ENCODE measurements at places on chromosomes 2 and 18.

- no peak for DNase-seq
Observed at GRCh38 chr18:8450013-8450412, 159.2 kb upstream of the RAB12 start.

DNA sequence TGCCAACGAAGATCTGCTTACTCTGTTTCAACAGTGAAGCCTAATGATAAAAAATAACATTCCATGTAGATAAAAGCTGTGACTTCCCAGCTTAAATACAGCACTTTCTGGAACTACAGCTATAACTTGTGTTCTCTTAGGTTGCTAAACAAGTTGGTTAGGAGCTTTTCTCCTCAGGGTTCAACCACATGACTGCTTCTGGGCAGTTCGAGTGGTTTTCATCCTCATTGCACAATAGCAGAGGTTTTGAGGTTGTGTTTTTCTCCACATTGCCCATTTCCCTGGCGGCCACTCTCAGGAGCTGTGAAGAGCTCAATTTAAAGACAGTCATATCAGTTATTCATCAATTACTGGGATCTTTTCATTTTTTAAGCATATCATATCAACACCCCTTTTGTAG lies 102.2 kb upstream of the CYP1B1 start:
- no peak for DNase-seq

DNA sequence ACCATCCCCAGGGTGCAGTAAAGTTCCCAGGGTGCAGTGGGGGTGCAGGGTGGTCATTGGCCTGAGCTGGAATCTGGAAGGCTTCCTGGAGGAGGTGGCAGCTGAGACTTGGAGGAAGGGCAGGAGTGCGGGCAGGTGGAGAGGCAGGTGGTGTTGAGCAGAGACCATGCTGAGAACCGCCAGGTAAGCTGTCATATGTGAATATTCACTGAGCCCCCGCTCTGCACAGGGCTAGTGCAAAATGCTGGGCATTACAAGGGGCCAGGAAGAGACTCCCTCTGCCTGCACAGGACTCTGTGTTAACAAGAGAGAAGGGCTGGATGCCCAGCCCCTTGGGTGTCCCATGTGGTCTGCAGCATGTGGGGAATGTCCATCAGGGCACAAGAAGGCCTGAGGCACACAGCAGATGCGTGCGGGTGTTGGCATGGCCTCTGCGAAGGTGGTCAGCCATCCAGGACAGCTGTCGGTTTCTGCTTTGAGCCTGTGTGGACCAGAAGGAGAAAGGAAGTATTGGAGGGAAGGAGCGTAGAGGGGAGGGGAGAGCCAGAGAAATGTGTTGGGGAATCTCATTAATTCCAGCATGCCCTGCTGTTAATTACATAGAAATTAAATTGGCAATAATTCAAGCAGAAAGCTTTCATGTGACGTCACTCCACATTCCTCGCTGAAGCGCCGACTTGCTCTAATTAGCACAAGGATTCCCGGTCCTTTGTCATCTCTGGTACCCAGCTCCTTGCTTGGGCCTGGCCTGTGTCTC lies 62.8 kb upstream of the OTOS start:
- DNase-seq: no peak

DNA sequence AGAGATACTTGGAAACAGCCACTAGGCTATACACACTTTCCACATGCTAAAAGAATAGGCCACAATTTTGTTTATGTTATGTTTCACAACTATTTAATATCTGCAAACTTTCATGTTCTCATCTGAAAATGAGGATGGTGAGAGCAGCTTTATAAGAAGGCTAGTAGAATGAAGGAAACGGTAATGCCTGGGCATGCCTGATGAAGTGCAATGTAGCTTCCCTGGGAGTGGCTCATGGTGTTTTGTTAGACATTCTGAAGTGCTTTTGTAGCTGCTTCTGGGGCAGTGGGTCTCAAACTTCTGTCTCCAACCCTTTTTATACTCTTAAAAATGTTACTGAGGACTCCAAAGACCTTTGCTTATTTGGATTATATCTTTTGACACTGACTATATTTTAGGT lies 193.3 kb upstream of the VWC2L start:
- DNase-seq: no peak

DNA sequence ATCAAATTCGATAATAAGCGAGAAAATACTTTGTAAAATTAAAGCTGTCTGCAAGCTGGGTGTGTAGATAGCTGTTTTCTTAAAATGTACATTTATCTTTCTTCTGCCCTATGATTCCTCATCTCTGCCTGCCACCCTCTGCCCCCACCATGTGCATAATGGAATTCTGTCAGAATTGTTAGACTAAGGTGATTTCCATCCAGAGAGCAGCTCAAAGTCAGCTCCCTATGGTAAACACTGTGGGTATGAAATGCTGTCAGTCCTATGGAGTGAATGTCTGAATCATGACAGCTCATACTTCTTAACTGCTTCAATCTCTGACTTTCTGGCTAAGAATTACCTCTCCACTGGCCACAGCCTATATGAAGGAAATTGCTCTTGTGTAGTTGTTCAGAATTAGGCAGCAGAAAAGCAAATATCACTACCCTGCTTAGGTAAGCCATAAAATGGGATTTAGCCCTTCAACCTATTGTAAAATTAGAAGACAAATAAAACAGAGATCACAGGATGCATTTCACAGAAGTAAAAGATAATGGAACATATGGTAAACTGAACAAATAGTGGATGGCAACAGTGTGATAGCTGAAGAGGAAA lies 137.7 kb downstream of the CD8B2 start:
- no peak for DNase-seq

DNA sequence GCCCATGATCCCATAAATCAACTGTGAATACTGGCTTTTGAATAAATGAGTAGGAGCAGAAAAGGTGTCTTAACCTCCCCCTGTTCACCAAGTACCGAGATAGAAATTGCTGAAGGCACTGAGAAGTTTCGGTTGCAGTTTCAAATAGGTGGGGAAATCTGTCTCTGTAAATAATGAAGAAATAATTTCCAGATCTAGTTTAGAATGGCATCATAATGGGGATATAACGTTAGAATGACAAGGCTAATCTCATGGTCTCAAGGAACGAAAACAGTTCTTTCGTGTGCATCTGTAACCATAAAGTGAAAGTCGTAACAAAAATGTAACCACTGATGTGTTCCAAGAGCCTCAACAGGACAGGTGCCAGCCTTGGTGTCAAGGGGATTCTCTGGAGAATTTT lies 49.9 kb upstream of the TMEM18 start:
- DNase-seq: no peak

DNA sequence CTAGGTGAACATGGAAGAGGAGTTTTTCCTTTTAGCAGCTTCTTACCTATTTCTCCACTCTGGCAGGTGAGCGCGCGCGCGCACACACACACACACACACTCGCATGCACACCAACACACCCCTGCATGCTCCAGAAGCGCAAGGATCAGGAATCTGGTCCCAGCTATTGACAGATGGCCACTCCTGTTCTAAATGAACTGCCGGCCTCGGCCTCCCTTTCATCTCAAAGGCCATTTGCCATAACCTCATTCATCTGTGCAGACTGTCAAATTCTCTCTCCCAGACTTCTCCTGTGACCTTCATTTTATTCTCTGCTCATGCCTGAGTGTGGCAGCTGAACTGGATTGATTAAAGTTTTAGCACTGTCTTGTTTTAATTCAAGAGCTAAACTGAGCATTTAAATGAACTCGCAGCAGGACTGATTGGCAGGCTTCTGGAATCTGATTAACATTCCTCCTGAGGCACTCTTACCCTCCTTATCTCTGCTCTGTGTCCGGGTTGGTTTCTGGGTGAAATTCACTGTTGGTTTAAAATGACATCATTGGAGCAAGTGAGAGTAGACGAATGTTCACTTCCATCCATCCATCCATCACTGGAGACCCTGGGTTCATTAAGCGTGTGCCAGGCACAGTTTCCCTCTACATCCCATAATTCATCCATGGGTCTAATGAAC lies 58.8 kb downstream of the FECH start:
- no peak for DNase-seq

DNA sequence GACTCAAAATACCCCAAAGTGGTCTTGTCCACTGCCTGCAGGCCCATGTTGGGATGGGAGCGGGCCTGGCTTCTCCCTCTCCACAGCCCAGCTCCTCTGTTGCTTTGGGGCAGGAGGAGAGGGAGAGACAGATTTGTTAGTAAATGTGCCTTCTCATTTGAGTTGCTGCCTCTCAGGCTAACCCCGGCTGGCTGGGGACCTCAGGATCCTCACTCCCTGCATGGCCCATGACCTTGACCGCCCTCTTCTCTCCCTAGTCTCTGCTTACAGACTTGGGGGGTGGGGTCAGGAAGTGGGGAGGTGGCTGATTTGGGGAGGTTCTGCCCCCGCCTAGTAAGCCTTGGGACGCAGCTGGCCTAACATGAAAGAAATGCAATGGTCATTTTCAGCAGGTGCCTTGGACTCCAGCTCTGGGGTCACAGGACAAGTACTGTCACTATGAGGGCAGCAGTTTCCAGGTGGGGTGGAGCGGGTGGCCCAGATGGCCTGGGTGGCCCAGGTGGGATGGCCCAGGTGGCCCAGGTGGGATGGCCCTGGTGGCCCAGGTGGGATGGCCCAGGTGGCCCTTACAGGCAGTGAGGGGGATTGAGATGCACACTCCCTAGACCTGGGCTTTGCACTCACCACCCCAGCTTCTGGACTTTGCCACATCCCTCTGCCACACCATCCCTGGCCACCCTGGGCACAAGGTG lies 24.1 kb downstream of the HJURP start:
- DNase-seq: no peak

- no peak for DNase-seq
Observed at GRCh38 chr2:230781130-230781797, 68.6 kb downstream of the CAB39 start.

DNA sequence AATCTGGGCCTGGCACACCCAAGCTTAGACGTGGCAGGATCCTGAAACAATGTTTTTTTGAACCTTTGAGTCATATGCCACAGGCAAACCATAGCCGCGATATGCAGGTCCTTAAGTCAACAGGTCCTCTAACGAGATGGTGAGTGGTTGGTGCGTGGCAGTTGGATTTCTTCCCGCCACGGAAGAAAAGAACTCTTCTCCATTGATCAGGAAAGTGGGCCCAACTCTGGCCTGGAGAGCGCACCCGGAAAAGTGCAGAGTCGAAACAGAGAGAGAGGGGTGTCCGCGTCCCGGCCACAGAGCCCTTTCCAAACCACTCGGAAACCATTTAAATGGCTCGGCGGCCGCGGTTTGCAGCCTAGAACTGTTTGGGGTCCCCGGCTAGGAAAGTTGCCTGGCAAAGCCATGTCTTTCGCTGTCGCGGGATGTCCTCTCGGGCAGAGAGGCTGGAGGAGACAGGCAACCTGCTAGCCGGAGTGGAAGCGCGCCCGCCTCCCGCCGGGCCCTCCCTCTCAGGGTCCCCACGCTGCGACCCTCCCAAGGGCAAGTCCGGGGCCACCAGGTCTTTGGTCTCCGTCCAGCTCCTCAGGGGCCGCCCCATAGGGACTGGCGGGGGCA lies 777 bp downstream of the GALNT3 start:
- no peak for DNase-seq

- DNase-seq: no peak
Observed at GRCh38 chr18:62612289-62612645, 89.4 kb downstream of the ZCCHC2 start.

DNA sequence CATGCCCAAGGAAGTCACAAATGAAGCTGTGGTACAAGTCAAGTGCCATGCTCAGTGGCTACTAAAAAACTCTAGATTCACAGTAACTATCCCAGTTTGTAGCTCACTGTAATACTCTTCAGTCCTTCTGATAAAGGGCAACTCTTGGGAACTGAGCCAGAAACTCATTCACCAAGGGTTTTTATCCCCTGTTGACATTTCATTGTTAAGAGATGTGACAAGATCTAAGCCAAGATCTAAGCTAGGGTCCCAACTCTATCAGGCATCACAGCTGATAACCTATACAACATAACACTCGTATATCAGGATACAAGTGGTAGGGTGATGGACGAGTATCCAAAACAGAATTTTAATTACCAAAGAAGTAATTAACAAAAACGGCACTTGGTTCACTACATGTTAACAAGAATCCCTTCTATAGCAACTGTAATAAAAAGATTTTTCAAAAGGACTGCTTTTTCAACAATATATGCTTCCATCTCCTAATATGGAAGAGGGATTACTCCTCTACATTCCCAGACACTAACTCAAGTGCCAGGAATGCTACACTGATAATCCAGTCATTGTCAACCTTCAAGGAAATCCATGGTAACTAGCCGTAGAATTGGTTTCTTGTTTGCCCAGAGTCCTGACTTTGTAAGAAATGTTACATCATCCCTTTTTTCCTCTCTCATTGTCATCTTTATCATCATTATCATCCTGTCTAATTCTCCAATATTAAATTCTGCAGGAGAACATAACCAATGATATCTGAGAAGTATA lies 111.7 kb downstream of the CDH2 start:
- no peak for DNase-seq

- DNase-seq: no peak
Observed at GRCh38 chr2:65098741-65099140, 31.2 kb downstream of the RAB1A start.

DNA sequence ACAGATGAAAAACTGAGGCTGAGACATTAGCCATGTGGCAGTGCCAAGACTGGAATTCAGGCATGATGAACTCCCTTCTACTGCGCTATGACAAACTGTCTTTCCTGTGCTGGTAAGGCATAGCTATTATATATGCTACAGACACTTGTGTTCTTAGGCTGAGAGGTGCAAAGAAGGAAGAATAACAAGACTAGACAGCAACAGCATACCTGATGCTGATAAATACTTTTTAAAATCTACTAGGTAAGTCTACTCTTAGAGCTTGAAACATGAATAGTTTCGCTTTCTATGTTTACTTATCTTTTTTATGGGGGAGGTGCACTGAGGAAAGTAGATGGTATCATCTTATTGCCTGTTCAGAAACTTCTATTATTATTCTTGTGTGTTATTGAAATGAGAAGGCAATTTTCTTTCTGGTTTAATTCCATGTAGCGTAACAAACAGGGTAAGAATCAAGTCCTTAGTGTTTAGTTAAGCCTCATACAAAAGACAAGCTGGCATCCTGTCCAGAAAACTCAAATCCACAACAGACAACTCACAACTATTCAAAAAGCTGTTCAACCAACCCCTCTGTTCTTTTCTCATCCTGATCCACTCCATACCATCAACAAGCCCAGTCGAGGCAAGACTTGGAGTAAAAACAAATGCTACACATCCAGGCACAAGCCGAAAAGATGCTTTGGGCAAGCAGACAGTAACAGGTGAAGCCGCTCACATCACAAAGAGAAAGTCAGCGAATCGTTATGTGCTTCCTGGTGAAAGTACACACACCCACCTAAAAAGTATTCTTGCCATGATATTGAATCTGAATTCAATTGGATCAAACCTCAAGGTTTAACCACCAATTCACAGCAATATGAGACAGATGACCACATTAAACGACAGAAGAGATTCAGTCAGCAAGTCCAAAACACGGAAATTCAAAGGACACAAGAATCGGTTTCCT lies 1.5 kb downstream of the TTC32 start:
- no peak for DNase-seq

DNA sequence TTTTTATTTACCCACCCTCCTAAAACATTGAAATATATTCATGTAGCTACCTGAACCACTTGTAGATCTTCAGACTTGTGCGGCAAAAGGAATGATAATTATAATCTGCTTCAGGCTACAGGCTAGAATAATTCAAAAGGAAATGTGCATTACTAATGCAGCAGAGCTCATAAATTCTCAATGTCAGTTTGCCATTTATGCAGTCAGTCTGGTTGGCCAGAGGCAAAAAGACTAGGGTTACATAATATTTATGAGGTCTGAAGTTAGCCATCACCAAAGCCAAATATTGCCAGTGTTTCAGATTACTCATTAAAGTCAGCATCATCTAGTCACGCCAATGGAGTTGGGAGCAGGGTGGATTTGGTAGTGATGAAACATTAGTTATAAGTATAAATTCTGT lies 38.9 kb downstream of the METAP1D start:
- DNase-seq: no peak

GRCh38 chr2:225274751-225275150 lies 124.8 kb upstream of the NYAP2 start:
- DNase-seq: no peak

Measured in omental fat pad (tissue), 4 donors.